Sigmoid colon (tissue), 7 donors: ENCODE measurements at places on chromosomes 1 and 21. TPM values are rescaled to one million over a fixed set of nuclear protein-coding genes. Genes with fewer than 3 reads are reported as not detected.

DNA sequence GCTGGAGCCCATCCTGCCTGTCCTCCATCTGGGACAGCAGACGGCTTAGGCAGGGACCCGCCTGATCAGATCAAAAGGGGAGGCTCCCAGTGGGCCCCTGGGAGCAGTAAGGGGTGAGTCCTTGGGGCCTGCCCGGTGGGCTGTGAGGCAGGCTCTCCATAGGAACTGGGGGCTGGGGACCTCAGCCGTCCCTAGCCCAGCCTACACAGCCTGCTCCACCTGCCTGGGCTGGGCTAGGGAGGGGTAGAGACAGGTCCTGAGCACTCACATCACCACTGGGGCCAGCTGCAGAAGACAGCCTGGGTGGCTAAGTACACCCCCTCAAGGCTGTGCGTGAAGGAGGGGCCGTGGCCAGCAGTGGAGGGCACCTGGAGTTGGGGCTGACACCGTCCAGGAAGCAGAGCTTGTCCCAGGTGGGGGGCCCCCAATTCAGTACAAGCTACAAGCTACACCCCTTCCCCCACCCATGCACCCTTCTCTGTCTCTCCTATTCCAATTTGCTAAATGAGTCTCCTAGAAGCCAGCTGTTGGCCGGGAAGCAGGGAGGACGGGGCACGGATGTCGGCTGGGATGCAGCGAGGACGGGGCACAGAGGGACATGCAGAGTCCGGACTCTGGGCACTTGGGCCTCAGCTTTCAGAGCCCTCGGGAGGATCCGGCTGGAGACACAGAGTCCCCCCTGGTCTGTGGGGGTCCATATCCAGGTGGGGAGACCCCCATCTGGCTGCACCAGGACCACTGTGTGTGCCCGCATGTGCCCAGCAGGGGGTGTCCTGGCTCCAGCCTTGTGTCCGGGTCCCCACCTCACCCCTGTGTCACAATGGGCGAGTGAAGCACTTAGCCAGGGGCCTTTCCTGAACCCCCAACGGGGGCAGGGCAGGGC lies 1.7 kb downstream of the ISG15 start:
- no peak overlapping the region for H3K4me3 ChIP-seq
- H3K27me3 ChIP-seq, result no peaks in the 10 kb centered on the region
- H3K4me1 ChIP-seq, result peaks cover 27% of the 10 kb centered on the region

GRCh38 chr1:94115254-94115899 lies 5.6 kb downstream of the ABCA4 start:
- no peaks in the 10 kb centered on the region for H3K4me1 ChIP-seq
- H3K27ac ChIP-seq, result no peak overlapping the region
- DNase-seq, result no peak
- no peaks in the 10 kb centered on the region for H3K27me3 ChIP-seq
- H3K36me3 ChIP-seq, result no peaks in the 10 kb centered on the region

DNA sequence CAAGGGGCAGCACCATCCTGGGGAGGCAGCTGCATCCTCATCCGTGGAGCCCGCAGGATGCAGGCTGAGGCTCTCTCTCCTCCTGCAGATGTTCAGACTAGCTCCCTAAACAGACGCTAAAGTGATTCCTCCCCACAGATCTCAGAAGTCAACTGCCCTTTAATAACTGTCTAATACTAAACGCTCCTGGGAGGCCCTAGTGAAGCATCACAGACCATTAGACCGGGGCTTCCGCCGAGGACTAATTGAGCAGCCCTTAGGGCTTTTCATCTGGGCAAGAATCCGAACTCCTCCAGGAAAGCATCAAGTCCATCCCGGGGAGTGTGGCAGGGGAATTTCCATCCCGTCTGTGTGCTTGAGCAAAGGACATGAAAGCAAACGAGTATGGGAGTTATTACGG lies 40.4 kb downstream of the PRDM16 start:
- DNase-seq, result no peak
- no peaks in the 10 kb centered on the region for H3K4me1 ChIP-seq
- H3K27me3 ChIP-seq, result peaks cover 25% of the 10 kb centered on the region
- no peak overlapping the region for H3K27ac ChIP-seq
- H3K36me3 ChIP-seq, result no peaks in the 10 kb centered on the region

DNA sequence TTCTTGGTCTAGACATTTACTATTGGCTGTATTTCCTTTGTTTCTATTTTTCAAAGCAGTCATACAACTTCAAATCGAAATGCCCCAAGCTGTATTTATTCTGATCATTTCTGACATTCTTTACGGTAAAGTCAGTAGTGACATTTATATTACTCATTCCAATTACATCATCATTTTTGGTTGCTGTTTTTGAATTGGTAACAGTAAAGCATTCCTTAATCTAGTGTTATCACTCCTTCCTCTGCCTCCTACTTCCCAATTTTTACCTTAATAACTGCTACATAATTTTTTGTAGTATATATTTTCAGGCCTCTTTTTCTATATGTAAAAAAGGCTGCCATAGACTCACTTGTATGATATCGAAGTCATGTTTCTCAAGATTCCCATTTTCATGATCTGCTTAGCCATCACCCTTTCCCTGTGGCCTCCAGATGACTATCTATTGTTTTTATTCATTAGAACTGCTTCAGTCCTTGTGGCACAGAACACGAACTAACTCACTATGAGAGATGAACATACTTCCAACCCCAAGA lies 167.2 kb downstream of the RUNX1 start:
- peaks cover 19% of the 10 kb centered on the region for H3K27me3 ChIP-seq
- H3K4me3 ChIP-seq, result no peak overlapping the region
- H3K27ac ChIP-seq, result no peak overlapping the region
- H3K36me3 ChIP-seq, result peaks cover 3% of the 10 kb centered on the region
- DNase-seq, result no peak

- H3K27me3 ChIP-seq, result no peaks in the 10 kb centered on the region
- no peak for DNase-seq
- no peak overlapping the region for H3K4me3 ChIP-seq
- H3K36me3 ChIP-seq, result no peaks in the 10 kb centered on the region
Observed at GRCh38 chr1:216210081-216210480, 213.2 kb downstream of the USH2A start.

DNA sequence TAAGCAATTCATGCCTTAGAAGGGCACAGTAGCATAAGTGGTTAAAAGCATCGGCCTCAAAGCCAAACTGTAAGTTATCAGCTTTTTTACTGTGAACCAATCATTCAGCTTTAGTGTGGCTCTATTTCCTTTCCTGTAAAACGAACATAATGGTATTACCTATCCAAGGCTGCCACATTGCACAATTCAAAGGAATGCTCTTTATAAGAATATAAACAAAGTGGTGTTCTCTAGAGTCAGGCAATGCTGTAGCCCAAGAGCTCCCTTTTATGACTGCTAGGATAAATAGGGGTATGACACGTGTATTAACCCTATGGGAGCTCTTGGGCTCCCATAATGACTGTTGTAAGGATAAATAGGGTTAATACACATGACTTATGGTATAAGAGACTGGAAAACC lies 25.4 kb downstream of the INTS7 start:
- H3K36me3 ChIP-seq, result no peaks in the 10 kb centered on the region
- no peak overlapping the region for H3K27ac ChIP-seq
- DNase-seq, result no peak
- H3K4me1 ChIP-seq, result no peaks in the 10 kb centered on the region

Gene ENAH
- 105 TPM for total RNA-seq

Gene JTB
- 171 TPM for total RNA-seq

Gene MFAP2
- total RNA-seq, result 26.6 TPM

Gene LHX8
- total RNA-seq, result not detected

Gene SPRR3
- total RNA-seq, result not detected
